ENCODE measurements at places on chromosomes 16 and 17.

- no peak for DNase-seq
Measured at GRCh38 chr17:79093270-79093669, 18.6 kb downstream of the ENGASE start.

- no peak for DNase-seq
Measured at GRCh38 chr17:32542186-32542585, 55.4 kb downstream of the CDK5R1 start.

- no peak for DNase-seq
Measured at GRCh38 chr16:87671221-87671620, 68.9 kb downstream of the JPH3 start.

- no peak for DNase-seq
Measured at GRCh38 chr16:46883353-46883689, 841 bp upstream of the GPT2 start.

- no peak for DNase-seq
Measured at GRCh38 chr17:2778489-2778888, 17.7 kb upstream of the RAP1GAP2 start.

GRCh38 chr17:1673041-1673785 lies 11.5 kb downstream of the PRPF8 start:
- DNase-seq, result peak; percentile 14

DNA sequence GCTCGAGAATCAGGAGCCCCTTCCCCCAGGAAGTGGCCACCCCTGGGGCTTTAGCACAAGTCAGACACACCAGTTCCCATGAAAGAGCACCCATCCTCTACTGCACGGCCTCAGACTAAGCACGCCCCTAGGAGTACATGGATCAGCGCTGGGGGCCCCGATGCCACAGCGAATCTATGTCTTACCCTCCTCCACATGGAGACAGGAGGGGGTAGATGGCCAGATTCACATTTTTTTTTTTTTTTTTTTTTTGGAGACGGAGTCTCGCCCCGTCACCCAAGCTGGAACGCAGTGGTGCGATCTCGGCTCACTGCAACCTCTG lies 3.2 kb upstream of the EXOSC6 start:
- no peak for DNase-seq

DNA sequence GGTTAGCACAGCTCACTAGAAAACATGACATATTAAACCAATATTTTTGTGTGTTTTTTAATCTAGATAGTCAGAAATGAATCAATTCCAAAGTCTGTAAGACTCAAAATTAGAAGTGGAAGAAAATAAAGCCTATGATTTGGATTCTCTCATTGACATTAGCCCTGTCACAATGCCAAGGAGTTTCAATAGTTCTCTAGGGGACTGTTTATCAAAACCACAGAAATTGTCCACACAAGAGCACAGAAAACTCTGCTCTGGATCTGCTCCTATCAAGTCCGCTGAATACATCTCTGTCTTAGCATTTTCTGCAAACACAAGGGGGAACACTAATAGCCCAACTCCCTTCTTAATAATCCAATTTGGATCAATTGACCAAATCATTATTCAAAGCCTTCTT lies 152.0 kb downstream of the HS3ST3B1 start:
- DNase-seq, result no peak

- peak; percentile 64 for DNase-seq
Measured at GRCh38 chr17:29567554-29568330, 759 bp upstream of the TP53I13 start.

Data from effector CD4-positive, alpha-beta T cell (primary cell).